ENCODE measurements at places on chromosomes 5 and 9. TPM values are rescaled to one million over a fixed set of nuclear protein-coding genes. Genes with fewer than 3 reads are reported as not detected.

CCNI2 gene
- polyA plus RNA-seq = 0.67 TPM

C6 gene
- 6.0 TPM for polyA plus RNA-seq

C7 gene
- polyA plus RNA-seq = 1,183 TPM

TAS2R1 gene
- polyA plus RNA-seq = not detected

DNM1 gene
- 2.0 TPM for polyA plus RNA-seq

CSF2 gene
- not detected for polyA plus RNA-seq

WWC1 gene
- 1.5 TPM for polyA plus RNA-seq

UBE2R2 gene
- polyA plus RNA-seq = 76.0 TPM

DBH gene
- polyA plus RNA-seq = 0.28 TPM

CCL27 gene
- not detected for polyA plus RNA-seq

EIF4E1B gene
- 0.61 TPM for polyA plus RNA-seq

SYNPO gene
- 86.9 TPM for polyA plus RNA-seq

ZNF454 gene
- 2.2 TPM for polyA plus RNA-seq

CCDC187 gene
- 0.05 TPM for polyA plus RNA-seq

SOX30 gene
- 0.11 TPM for polyA plus RNA-seq

TMEM174 gene
- not detected for polyA plus RNA-seq

PCDHGA12 gene
- 4.5 TPM for polyA plus RNA-seq

PLPP7 gene
- polyA plus RNA-seq = 11.8 TPM

TMEM215 gene
- polyA plus RNA-seq = 0.35 TPM

PROB1 gene
- polyA plus RNA-seq = 0.65 TPM

BSPRY gene
- polyA plus RNA-seq = 0.47 TPM

PCSK5 gene
- 12.9 TPM for polyA plus RNA-seq

CDC20B gene
- not detected for polyA plus RNA-seq

KCNV2 gene
- polyA plus RNA-seq = not detected

POLR3G gene
- 1.8 TPM for polyA plus RNA-seq

SCGB3A2 gene
- polyA plus RNA-seq = 0.36 TPM

TMEM141 gene
- 23.4 TPM for polyA plus RNA-seq

C9 gene
- polyA plus RNA-seq = not detected

TMEM232 gene
- polyA plus RNA-seq = 2.4 TPM

PRLR gene
- 24.5 TPM for polyA plus RNA-seq

SH3TC2 gene
- 0.21 TPM for polyA plus RNA-seq

KCNT1 gene
- 2.0 TPM for polyA plus RNA-seq

RNF208 gene
- polyA plus RNA-seq = 2.3 TPM

PCDHB16 gene
- 4.2 TPM for polyA plus RNA-seq

C5 gene
- polyA plus RNA-seq = 5.4 TPM

ADGRD2 gene
- not detected for polyA plus RNA-seq

INPP5E gene
- polyA plus RNA-seq = 3.4 TPM

WNT8A gene
- polyA plus RNA-seq = not detected

CAST gene
- 61.2 TPM for polyA plus RNA-seq

SLC4A9 gene
- polyA plus RNA-seq = not detected

ACTBL2 gene
- not detected for polyA plus RNA-seq

FAT2 gene
- 0.01 TPM for polyA plus RNA-seq

PCDHA1 gene
- polyA plus RNA-seq = not detected

CDH6 gene
- polyA plus RNA-seq = 7.0 TPM

CAVIN4 gene
- polyA plus RNA-seq = 0.13 TPM

PALM2AKAP2 gene
- polyA plus RNA-seq = 2.2 TPM

All from ovary (tissue), 10 donors.